ENCODE measurements at places on chromosomes 3 and 15.

- no peak for DNase-seq
These were observed 150.3 kb downstream of the TLE3 start for GRCh38 chr15:69947394-69947793.

DNA sequence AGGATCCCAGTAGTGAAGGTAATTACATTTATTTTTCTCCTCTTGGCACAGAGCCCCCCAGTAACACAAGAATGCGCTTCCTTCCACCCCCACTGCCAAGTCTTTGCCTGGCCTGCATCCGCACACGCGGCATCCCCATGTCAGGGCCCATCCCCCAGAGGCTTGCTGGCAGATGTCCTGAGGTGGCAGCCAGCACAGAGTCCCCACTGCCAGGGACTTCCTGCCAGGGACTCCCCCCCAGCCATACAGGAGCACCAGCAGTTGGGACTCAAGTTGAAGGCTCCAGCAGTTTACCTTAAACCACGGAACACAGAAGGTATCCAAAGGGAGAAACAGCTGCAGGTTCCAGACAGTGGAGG, 41.0 kb downstream of the MEGF11 start:
- DNase-seq, result peak; percentile 86

DNA sequence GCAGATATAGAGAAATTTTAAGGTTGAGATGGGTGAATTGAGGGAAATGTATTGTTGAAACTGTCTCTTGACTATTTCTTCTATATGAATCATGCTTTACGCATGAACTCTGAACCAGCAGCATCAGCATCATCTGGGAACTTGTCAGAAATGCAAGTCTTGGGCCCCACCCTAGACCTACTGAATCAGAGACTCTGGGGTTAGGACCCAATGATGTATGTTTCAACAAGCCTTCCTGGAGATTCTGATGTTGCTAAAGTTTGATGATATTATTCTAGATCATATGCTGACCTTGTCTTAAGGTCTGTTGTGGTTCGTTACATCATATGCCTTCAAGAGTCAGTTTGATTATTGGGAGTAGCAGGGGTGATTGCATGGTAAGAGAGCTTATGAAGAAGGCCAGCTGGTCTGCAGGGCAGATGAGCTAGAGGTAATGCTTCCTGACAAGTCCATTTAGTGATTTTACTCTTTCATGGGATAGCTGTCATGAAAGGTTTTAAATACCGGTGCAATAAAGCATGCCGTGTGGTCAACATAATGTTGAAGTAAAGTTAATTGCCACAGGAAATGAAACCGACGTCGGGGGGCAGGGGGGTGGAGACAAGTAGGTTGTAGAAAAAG, 152.4 kb upstream of the MRPL3 start:
- no peak for DNase-seq

- DNase-seq, result no peak
These were observed 297.3 kb upstream of the PROK2 start for GRCh38 chr3:72082186-72082715.

DNA sequence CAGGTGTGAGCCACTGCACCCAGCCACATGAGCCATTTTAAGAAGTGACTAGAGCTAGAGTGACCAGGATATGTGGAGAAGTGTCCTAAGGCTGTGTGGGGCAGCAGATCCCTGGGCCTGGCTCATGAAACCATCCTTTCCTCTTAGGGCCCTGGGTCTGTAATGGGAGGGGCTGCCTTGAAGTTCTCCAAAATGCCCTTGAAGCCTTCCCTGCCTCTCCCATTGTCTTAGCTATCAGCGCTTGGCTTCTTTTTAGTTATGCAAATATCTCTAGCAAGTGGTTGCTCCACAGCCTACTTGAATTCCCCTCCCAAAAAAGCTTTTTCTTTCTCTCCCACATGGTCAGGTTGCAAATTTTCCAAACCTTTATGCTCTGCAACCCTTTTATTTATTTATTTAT, 112.4 kb upstream of the SPATA16 start:
- no peak for DNase-seq

DNA sequence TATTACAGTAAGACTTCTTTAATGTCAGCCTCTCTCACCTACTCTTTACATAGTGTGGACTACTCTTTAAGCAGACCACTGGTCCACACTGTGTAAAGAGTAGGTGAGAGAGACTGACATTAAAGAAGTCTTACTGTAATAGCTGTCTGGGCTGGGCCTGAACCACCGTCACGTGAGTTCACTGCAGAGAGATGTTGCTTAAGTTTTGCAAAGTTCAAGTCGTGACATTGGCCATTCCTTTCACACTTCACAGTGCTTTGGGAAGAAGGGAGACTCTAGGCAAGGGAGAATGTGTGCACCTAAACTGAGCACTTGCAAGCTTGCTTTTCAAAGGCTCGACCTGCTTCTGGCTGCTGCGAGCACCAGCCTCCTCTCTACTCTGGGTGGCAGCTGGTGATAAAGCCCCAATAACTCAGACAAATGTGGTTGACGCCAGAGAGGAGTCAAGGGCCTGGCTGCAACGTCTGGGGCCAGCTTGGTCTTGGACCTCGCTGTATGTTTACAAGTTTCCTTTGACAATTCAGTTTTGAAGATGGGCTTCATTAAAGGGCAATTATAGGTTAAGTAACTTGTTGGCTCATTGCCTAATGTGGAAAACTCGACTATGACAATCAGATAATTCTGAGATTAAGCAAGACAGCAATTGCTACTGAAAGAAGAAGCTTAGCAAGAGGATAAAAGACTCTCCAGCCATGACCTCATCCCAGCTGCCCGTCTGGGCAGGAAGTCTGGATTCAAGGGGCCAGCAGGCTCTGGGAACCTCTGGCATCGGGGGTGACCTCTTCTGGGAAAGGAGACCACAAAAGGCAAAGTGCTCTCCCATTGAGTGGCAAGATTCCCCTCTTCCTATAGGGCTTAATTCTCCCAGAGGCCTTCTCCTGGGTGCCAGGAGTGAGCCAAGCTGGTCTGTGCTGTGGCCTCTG, 242.1 kb upstream of the TLE3 start:
- no peak for DNase-seq

Data from cerebellar cortex (tissue), 1 donor.